ENCODE measurements at places on chromosomes 3 and 15.
A peak's percentile ranks its signal among the peaks of the same experiment; 100 is the strongest.

DNA sequence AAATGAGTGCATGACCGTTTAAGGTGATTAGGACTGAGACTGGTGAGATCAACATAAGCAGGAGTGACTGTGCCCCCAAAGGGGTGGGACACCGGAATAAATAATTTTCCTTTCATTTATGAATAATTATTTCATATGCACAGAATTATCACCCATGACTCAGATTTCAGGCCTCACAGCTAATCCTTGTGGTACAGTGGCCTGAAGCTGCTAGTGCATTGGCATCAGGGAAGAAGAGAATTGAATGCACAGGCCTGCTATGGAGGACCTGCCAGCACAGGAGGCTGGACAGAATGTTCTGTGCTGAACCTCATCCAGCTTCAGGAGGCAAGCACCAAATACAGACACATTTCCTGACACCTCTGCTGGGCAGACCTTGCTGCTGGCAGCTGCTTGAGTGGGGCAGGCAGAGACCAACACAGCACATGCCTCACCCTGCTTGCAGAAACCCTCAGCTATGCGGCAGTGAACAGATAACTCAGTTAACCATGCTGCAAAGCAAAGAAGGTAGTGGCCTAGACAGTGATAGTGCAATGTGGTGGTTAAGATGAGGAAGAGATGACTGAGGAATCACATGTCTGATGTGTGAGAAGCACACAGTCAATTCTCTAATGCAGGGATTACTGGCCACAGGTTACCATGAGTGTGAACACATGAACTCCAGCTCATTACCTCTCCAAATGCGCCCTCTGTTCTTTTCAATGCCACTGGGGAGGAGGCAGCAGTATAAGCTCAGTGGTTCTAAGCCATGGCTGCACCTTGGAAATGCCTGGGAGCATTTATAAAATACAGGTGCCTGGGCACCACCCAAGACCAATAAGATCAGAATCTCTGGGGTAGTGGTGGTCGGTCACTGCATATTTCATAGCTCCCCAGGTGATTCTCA is 68.1 kb upstream of the SCN5A start:
- no peak for DNase-seq

- DNase-seq: no peak
These were observed 120.9 kb downstream of the NEK11 start for GRCh38 chr3:131147534-131147933.

- peak; percentile 38 for DNase-seq
These were observed 60.8 kb downstream of the TM4SF4 start for GRCh38 chr3:149535333-149535685.

GRCh38 chr3:128274837-128275236 is 121.6 kb downstream of the EEFSEC start:
- peak; percentile 96 for DNase-seq

GRCh38 chr3:127339928-127340861 is 52.3 kb upstream of the PRR20G start:
- no peak for DNase-seq

DNA sequence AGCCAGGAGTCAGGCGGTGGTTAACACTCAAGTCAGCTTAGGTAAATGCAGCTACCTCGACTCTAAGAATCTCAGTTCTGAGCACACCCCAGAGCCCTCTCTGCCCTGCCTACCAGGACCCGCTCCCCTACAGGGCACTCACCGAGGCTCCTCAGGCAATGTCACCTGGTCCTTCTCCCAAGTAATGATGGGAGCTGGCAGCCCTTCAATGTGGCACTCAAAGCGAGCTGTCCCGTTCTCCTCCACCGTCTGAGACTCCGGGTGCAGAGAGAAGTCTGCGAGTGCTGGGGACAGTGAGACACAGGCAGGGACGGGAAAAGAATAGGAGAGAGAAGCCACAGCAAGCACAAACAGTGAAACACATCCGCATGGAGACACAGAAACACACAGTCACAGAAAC is 12.7 kb downstream of the IGDCC4 start:
- no peak for DNase-seq

- DNase-seq: no peak
These were observed 66.0 kb downstream of the CRTC3 start for GRCh38 chr15:90595763-90596155.

- DNase-seq: no peak
These were observed 902.5 kb downstream of the ZPLD1 start for GRCh38 chr3:103337179-103337845.

DNA sequence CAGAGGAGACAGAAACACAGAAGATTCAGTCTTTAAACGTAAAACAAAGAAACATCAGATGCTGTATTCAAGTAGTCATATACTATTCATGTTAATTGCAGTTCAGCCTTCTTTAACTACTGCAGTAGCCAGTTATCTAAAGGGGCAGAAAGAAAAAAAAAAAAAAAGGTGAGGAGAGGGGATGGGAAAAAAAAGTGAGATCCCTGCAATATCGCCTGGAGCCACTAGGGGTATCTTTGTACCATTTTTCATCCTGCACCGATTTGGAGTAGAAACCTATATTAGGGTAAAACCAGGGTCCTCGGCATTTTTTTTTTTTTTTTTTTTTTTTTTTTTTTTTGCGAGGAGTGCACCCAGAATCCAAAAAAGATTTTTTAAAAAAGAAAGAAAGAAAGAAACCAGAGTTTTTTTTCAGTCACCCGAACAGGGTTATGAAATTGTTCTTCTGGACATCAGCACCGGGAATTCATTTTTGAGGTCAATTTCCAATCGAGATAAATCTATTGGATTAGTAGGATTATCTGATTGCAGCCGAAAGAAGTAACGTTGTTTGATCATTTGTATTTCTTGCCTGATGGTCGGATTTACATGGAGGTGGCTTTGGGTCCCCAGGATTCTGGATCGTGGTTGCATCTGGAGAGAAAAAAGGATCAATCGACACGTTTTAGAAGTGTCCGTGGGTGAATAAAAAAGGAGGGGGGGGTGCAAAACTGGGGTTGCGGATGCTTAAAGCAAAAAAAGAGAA is 186.7 kb downstream of the NLGN1 start:
- DNase-seq: peak; percentile 74

DNA sequence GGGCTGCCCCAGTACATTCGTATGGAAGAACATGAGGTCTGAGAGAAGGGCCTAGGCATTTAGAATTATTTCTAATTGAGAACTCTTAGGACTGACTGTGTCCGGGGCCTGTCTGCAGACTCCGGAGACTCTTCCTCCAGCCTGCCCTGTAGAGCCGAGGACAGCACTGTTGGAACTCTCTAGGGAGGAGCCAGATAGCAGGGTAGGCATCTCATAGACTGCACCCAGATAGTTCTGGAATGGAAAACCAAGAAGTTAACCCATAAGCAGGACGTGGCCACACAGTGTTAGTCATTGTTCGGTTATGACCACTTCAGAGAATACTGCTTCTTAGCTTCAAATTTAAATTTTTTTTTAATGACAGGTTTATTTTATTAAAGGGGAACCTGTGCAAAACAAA is 59.5 kb downstream of the SNRK start:
- DNase-seq: peak; percentile 73

DNA sequence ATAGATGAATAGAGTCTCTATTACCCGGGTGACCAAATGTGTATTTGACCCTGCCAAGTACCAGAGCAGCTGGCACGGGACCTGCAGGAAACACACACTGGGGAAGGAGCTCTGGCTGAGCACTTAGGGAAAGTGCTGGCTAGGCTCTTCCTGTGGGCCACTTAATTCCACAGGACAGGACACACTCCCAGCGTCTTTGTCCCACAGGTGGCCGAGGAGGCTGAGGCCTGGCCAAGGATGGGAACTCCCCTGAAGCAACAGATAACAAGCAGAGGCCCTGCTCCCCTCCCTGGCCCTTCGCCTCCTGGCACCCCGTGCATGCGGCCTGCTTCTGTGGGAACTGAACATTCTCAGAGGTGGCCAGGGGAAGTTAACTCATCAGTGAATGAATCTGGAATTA is 180.8 kb downstream of the ATP10A start:
- DNase-seq: no peak

DNA sequence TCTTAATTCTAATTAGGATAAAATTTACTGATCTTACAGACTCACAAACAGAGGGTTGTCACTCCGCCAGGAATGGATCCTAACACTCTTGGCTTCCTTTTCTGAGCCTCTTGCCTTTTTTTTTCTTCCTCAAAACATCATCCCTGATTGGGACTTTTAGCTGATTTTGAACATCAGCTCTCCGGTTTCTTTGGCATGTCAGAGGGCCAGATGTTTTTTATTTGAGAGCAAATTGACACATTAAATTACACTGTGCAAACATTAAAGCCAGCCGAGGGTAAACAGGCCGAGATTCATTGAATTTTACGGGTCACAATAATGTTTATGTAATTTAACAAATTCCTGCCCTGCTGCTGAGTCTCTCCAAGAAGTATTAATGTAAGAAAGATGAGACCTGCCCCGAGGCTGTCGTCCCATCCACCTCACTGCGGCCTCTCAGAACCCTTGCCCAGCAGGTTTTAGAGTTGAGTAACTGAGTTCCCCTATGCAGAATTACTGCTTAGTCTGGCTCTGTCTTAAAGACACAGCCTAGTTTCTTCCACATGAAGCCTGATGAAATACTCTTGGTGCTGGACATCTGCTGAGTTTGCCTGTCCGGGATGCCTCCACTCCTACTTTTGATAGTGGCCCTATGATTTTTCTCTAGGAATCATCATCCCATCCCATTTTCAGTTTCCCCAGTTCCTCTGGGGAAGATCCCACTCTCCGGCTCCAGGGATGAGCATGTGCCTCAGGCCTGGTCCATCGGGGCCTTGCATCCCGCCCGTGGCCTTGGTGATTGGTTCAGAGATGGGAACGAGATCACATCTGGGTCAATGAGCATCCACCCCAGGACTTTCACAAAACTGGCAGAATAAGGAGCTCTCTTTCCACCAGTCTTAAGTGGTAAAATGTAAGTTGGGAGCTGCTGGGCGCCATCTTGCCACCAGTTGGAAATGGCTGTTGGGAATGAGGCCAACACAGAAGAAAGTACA is 226.6 kb upstream of the TLE3 start:
- peak; percentile 90 for DNase-seq

- no peak for DNase-seq
These were observed 4.6 kb upstream of the COL7A1 start for GRCh38 chr3:48599509-48600285.

- no peak for DNase-seq
These were observed 21.4 kb upstream of the NR2E3 start for GRCh38 chr15:71788646-71789579.

GRCh38 chr15:87712211-87712610 is 544.3 kb downstream of the NTRK3 start:
- DNase-seq: no peak
